Spinal cord (tissue), 10 donors: ENCODE measurements at places on chromosomes 3 and 15. TPM values are rescaled to one million over a fixed set of nuclear protein-coding genes. Genes with fewer than 3 reads are reported as not detected.

The LMAN1L gene
- total RNA-seq, result not detected

The ERC2 gene
- 24.0 TPM for total RNA-seq

The CFAP100 gene
- total RNA-seq, result 16.6 TPM

The GOLGA6A gene
- 0.59 TPM for total RNA-seq

The KLHL6 gene
- 3.0 TPM for total RNA-seq

The RARB gene
- total RNA-seq, result 43.8 TPM

The UPK1B gene
- 2.9 TPM for total RNA-seq

The UCN2 gene
- total RNA-seq, result not detected

The HCN4 gene
- 1.2 TPM for total RNA-seq

The LIPH gene
- total RNA-seq, result 0.61 TPM

The FOXB1 gene
- 2.1 TPM for total RNA-seq

The GOLGA6L7 gene
- not detected for total RNA-seq

The MUC13 gene
- not detected for total RNA-seq

The LARP6 gene
- 20.6 TPM for total RNA-seq

The TTLL13 gene
- 0.30 TPM for total RNA-seq

The RBPMS2 gene
- 1.2 TPM for total RNA-seq

The CKMT1A gene
- total RNA-seq, result 7.1 TPM

The WWTR1 gene
- total RNA-seq, result 58.8 TPM

The RTP3 gene
- total RNA-seq, result not detected

The QARS1 gene
- total RNA-seq, result 187 TPM

The P3H2 gene
- total RNA-seq, result 5.4 TPM

The ACTRT3 gene
- total RNA-seq, result 6.7 TPM

The GOLGA8M gene
- 0.99 TPM for total RNA-seq

The TMEM207 gene
- not detected for total RNA-seq

The CHRNA5 gene
- total RNA-seq, result 1.7 TPM

The ECE2 gene
- 3.6 TPM for total RNA-seq

The FOXL2 gene
- 1.2 TPM for total RNA-seq

The FOXL2NB gene
- total RNA-seq, result 5.2 TPM

The TMF1 gene
- 46.5 TPM for total RNA-seq

The GP5 gene
- 0.69 TPM for total RNA-seq

The PLA2G4F gene
- total RNA-seq, result not detected

The KBTBD13 gene
- not detected for total RNA-seq

The B3GNT5 gene
- 23.4 TPM for total RNA-seq

The WDR93 gene
- total RNA-seq, result 0.69 TPM

The CNOT10 gene
- 32.5 TPM for total RNA-seq

The SLC51B gene
- total RNA-seq, result not detected

The CCNB2 gene
- 11.2 TPM for total RNA-seq

The SCAP gene
- 63.9 TPM for total RNA-seq

The LRRC31 gene
- 0.50 TPM for total RNA-seq

The TRPM7 gene
- 59.7 TPM for total RNA-seq

The CX3CR1 gene
- total RNA-seq, result 42.1 TPM

The IL5RA gene
- total RNA-seq, result 9.4 TPM

The ANKRD34C gene
- total RNA-seq, result 0.99 TPM

The MNS1 gene
- total RNA-seq, result 4.5 TPM

The PODXL2 gene
- 102 TPM for total RNA-seq

The MORC1 gene
- 0.59 TPM for total RNA-seq

The CRABP1 gene
- total RNA-seq, result 1,461 TPM

The ARIH1 gene
- 73.8 TPM for total RNA-seq

The TERC gene
- 28.8 TPM for total RNA-seq

The CCR3 gene
- 0.20 TPM for total RNA-seq

The SLC12A8 gene
- total RNA-seq, result 4.2 TPM

The LRRN1 gene
- 49.1 TPM for total RNA-seq

The GOLGA6D gene
- 0.10 TPM for total RNA-seq

The HES1 gene
- total RNA-seq, result 58.9 TPM

The BFSP2 gene
- 1.0 TPM for total RNA-seq
